ENCODE measurements at places on chromosomes 5 and 9.

GRCh38 chr5:141603923-141604717 lies 14.7 kb downstream of the DIAPH1 start:
- no peak for DNase-seq

- no peak for DNase-seq
These were observed 13.4 kb upstream of the OR13C8 start for GRCh38 chr9:104555521-104555920.

- DNase-seq, result no peak
These were observed 73.9 kb downstream of the ALDH7A1 start for GRCh38 chr5:126521130-126521529.

- peak; percentile 30 for DNase-seq
These were observed 4.1 kb downstream of the HBEGF start for GRCh38 chr5:140342287-140342686.

DNA sequence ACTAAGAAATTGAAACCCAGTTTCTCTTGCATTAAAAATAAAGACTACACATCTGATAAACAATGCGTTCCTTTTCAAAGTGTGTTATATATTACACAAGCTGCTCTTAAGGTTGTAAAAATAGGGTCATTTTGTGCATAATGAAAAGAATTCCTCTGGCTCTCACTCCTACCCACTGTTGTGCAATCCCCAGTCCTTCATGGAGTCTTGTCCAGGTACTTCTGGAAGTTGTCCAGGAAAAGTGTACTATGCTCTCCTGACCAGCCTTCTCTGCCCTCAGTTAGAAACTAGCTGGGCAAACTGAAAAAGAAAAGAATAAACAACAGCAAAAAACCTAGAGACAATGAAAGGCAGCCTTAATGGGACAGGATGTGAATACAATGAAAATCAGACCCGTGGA lies 345.5 kb upstream of the PAPPA start:
- no peak for DNase-seq

GRCh38 chr5:139688088-139688702 lies 40.0 kb downstream of the CXXC5 start:
- DNase-seq, result no peak

DNA sequence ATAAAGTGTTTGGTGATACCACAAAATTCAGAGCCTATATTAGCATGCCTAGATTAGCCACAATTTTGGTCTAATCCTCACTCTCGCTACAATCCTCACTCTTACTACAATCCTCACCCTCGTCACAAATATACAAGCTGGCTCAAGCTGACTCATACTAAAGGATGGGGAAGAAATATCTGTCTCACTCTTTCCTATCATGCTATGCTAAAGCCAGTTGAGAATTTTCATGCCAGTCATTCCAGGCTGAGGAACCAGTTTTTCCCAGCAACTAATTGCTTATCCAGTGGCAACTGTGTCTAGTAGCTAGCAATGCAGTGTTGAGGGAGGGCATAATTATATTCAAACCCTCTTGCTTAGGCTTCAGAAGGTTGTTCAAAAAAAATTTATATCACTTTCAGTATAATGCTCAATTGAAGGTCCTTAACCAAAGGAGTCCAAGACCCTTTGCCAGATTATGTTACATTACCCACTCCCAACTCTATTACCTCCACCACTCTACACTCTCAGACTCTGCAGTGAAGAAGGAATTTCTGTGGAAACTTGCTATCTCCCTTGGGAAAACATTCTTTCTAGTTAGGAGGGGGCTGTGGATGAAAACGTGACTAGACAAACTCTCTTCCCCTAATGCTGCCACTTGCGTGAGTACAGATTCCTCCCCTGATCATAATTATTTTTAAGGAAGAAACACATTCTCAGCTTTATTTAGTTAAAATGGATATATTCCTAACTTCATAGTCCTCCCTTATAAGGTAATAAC lies 810.3 kb upstream of the ACO1 start:
- DNase-seq, result no peak

DNA sequence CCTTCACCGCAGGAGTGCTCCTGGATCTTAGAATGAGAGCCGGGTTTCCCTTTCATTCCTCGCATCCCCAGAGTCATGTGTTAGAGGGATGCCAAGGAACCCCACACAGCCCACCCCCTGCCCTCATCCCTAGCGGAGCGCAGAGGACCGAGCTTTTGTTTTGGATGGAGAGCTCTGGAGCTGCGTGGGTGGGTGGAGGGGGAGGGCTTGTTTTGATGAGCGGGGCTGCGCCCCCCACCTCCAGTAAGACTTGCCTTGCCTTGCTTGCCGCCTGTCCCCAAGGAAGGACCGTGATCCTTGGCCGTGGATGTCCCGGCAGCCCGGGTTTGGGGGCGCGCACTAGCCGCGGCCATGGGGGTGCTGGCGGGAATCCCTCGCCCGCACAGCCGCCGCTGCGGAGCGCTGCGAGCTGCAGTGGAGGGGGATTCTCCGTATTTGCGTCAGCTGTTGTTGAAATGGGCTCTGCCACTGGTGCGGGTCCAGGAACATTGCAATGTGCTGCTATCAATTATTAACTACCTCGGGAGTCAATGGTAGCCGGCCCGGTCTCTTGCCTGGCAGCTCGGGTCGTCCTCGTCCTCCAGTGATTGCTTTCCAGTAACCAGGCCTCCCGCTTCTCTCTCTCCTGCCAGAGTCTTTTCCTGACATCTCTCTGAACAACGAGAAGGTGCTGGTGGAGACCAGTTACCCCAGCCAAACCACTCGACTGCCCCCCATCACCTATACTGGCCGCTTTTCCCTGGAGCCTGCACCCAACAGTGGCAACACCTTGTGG lies 1.0 kb downstream of the EGR1 start:
- DNase-seq, result no peak

DNA sequence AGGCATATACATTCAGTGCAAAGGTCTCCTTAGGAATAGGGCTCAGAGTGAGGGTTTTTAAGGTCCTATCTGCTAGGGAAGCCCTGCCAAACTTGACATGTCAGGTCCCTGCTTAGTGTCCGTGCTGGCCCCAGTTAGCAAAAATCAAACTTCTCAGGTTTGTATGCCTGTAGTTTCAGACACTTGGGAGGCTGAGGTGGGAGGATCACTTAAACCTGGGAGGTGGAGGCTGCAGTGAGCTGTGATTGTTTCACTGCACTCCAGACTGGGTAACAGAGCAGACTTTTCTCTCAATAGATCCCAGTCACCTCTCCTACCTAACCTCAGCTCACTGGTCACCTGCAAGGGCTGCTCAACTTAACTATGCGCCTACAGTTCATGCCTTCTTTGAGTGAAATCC lies 18.7 kb upstream of the TMEM245 start:
- no peak for DNase-seq

DNA sequence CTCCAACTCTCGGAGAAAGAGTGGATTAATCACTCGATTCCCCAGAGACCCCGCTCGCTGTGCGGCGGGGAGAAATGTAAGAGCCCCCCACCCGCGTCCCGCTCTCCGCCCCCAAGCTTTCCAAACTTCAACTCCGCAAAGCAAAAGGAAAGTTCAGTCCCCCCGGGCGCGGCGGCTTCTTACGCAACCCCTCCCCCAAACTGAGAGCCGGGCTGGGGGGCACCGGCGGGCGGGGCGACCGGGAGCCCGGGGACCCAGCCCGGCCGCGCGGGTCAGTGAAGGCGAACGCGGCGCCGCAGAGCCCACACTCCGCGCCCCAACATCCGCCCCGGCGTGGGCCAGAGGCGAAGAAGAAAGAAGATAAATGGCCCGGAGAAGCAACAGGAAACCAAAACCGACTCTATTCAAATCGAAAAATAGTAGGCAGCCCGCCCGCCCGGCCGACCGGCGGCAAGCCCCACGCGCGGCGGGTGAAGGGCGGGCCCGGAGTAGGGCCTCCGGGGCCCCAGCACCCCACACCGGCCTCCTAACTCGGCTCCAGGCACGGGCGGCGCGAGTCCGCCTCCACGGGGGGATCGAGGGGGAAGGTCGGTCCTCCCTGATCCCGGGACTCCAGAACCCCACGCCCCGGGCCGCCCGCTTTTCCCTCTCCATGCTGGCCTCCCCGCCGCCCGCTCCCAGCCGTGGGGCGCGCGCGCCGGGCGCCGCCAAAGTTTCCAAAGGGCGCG lies 720 bp downstream of the NOTCH1 start:
- DNase-seq, result peak; percentile 86

DNA sequence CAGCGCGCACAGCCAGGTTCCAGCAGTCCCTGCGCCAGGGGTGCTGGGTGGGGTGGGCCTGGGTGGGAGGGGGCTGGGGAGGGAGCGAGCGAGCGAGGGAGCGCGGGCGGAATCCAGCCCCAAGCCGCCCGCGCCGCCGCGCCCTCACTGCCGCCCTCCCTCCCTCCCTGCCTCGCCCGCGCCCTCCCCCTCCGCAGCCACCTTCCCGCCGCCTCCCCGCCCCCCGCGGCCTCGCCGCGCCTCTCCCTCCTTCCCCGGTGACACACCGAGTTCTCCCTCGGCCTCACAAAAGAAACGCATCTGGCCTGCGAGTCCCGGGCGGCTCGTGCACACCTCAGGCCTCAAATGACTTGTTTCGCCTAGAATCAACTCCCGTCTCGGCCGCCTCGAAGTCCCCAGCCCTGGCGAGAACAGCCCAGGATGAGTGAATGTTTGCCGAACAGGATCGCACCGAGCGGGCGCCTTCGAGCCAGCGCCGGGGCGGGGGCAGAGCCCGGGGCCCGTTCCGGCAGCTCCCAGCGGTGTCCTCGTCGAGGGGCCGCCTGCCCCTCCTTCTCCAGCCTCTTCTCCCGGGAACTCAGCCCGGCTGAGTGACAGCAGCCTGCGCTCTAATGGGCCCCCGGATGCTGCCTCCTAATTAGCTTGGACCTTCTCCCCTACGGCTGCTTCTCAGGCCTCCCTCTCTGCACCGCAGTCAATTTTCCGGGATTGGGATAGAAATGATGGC lies 371 bp upstream of the PITX1 start:
- DNase-seq, result no peak

DNA sequence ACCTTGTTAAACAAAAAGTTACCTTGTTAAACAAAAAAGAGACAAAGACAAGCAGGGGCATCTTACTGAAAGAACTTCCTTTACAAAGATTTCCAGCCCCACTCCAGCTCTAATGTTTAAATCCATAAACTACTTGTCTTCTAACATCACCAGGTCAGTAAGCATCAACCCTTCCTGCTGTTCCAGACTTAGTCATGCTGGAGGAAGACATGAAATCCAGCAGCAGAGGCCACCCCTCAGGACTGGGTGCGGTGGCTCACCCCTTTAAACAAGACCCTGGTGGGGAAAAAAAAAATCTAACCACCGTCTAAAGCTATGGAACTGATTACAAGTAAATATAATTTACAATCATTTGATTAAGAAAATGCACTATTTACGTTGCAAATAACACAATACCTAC lies 9.1 kb downstream of the PDCL start:
- DNase-seq, result no peak

- no peak for DNase-seq
These were observed 69.9 kb downstream of the AUH start for GRCh38 chr9:91291866-91292265.

DNA sequence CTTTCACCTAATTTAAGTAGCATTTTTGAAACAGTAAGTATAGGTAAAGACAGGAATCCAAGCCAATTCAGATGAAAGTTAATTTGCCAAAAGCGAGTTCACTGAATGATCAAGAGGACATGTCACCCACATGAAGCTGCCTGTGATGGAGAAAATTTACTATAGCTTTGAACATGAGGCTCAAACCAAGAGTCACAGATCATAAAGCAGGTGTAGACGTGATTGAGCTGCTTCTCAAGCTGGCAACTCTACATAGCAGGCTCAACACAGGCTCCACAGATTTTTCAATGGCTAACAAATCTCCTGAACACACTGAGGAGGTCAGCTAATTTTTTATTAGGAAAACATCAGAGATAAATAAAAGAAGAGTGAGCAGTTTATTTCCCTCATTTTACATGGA lies 173.7 kb downstream of the FAM114A2 start:
- no peak for DNase-seq

DNA sequence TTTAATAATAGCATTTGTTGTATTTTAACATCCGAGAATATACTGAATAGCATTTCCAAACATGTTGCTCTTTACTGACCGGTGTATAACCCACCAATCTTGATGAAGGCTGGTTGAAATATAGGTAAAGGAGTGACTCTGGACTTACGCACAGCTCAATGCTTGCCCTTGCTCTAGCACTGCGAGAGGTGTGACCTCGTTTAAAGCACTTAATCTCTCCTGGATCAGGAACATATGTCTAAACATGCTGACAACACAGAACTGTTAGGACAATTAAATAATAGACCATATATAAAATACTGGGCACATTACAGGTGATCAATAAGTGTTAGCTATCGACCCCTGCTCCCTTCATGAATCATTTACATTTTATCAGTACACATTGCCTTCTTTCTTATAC lies 28.3 kb downstream of the TLR4 start:
- no peak for DNase-seq

DNA sequence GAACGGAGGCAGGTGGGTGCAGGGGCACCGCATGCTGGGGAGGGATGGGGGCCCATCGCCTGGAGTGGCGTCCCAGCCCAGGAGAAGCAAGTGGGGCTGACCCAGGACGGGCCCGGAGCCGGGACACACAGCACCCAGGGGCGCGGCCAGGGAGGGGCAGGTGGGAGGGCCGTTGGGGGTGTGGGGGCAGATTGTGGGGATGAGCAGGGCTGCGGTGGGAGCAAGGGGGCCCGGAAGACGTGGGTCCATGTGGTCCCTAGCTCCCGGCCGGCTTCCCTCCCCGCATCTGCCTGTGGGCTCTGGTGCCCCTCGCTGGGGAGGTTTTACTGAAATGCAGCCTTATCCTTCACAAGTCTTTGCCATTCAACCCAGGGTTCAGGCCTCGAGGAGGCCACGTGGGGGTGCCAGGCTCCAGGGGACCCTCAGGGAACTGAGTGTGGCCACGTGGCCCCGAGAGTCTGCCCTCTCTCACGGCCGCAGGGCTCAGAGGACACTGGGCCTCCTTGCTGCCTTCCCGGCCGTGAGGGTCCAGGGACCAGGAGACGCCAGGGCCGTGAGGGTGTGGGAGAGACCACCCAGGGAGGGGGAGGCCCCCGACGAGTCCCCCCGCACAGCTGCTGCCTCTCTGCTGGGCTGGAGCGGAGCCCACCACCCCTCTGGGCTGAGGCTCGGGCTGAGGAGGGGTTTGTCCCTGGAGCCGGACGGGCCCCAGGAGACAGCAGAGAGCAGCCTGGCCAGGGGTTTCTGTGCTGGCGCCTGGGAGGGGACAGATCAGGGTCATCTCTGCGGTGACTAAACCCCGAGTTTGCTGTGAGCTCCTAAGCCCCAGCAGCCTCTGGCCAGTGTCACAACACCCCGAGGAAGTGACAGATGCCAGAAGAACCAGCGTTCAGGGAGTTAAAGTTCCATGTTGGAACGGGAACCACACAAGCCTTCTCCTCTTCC lies 35.2 kb downstream of the SLC9A3 start:
- DNase-seq, result no peak

DNA sequence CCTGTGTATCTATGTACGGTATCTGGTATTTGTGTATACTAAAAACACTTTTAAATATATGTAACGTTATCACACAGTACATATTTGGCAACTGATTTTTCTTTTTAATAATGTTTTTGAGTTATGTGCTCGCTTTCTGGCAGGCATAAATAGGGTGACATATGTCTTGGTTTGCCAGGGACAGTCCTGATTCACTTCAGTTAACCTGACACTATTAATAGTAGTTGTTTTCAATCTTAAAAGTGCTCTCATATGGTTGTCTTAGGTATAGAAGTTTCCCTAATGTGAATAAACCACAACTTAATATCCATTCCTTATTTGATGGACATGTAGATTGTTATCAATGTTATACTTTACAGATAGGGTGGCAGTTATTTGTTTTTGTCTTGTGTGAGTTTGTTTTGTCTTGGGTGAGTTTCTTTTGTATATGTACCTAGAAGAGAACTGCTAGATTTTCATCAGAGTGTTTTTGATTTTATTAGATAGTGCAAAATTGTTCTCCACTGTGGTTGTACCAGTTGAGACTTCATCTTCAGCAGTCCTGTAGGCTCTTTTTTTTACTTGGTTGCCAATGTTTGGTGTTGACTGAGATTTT lies 7.9 kb downstream of the G3BP1 start:
- no peak for DNase-seq

All from GM20000 (cell line).